GM03348 (cell line): ENCODE measurements at places on chromosomes 5 and 9.

- no peak for DNase-seq
Measured at GRCh38 chr9:115941561-115942315, 211.9 kb upstream of the PAPPA start.

- DNase-seq = no peak
Measured at GRCh38 chr5:154937186-154937717, 759 bp downstream of the GEMIN5 start.

DNA sequence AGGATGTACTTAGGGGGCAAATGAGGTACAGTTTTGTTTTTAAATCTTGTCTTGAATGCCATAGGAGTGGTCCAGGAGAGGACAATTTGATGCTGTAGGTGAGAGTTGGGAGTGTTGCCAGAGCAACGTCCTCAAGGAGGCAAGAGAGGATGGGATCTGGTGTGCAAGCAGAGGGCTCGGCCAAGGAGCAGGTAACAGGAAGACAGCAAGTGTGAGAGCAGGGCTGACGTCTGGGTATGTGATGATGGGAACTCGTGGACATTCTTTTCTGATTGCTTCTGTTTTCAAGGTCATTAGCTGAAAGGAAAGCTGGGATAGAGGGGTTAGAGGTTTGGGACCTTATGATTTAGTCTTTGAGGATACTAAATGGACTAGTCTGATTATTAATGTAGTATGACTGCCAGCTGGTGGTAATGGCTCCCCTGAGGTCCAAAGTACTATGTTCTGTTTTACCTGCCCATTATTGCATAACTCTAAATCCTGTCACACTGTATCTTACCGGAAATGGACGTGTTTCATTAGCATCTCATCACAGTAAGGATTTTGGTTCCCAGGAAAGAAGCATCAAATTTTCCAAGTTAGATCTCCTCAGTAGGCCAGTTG is 15.4 kb downstream of the GNPDA1 start:
- no peak for DNase-seq

- peak; percentile 70 for DNase-seq
Measured at GRCh38 chr5:93163010-93163663, 417.9 kb downstream of the NR2F1-AS1 start.

GRCh38 chr9:114004221-114004716 is 73.8 kb downstream of the AMBP start:
- no peak for DNase-seq

DNA sequence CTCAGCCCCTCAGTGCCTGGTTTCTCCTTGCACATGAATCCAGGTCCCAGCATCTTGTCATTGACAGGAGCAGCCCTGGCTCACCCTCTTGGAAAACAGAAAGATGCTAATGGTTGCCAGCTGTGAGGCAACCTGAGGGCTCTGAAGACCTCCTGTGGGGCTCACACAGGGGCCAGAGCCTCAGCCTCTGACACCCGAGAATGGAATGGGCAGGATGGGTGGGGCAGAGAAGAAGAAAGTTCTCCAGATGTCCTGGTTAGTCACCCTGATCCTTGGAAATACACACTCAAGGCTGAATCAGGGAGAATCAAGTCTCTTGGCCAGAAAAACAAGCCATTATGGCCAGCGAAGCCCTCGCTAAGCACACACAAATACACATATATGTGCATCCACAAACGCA is 32.3 kb upstream of the SPATA31E1 start:
- peak; percentile 84 for DNase-seq

DNA sequence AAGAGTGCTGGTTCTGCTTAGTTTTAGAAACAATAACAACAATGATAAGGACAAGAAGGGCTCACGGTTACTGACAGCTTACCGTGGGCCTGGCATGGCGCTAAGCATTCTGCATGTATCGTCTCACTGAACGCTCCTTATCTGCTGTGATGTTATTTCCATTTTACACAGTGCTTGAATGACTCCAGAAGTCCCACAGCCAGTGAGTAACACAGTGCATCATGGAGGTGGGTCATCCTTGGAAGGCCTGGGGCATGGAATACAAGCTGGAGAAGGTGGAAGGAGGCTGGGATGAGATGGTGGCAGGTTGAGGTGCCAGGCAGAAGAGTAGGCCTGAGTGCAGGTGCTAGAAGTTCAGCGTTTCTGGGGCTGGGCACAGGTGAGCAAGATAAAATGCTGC is 36.5 kb upstream of the FAT2 start:
- DNase-seq = no peak

GRCh38 chr5:161548487-161549094 is 2.1 kb upstream of the GABRB2 start:
- peak; percentile 4 for DNase-seq

DNA sequence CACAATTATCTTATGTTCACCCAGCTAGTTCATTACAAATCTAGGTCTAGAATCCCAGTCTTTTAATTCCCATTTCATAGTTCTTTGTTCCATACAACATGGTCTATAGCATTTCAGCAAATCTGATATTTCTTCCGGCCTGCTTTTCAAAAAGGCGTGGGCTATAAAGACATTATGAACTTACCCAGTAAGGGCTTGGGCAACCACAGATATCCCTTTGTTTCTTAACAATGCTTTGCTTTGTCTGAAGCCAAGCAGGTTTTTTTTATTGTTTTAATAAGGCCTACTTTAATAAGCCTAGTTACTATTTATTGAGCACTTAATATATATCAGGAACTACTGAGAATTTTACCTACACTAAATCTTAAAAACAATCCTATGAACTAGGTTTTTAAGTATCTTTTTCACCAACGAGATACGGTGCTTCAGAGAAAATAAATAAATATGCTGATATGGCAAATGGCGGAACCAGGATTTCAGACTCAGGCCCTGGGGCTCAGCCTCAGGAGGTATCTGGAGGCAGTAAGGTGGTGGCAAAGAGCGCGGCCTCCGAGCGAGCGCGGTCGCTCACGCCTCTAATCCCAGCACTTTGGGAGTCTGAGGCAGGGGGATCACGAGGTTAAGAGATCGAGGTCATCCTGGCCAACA is 29.7 kb downstream of the PCA3 start:
- DNase-seq = no peak

DNA sequence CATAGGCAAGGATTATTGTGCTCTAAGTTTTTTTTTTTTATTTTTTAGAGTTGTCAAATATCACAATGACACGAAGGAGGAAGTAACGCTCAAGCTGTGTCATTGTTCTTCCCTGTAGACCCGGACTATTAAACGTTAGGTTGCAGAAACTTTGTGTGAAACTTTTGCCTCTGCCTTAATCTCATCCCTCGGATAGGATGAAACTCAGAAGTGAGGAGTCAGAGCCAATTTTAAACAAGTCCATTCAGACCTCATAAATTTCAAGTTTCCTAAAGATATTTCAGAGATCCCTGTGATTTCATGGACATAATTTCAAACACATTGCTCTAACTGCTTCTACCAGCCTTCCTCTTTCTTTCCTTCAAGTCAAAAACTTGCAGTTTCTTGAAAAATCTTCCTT is 98.7 kb upstream of the C6 start:
- no peak for DNase-seq

DNA sequence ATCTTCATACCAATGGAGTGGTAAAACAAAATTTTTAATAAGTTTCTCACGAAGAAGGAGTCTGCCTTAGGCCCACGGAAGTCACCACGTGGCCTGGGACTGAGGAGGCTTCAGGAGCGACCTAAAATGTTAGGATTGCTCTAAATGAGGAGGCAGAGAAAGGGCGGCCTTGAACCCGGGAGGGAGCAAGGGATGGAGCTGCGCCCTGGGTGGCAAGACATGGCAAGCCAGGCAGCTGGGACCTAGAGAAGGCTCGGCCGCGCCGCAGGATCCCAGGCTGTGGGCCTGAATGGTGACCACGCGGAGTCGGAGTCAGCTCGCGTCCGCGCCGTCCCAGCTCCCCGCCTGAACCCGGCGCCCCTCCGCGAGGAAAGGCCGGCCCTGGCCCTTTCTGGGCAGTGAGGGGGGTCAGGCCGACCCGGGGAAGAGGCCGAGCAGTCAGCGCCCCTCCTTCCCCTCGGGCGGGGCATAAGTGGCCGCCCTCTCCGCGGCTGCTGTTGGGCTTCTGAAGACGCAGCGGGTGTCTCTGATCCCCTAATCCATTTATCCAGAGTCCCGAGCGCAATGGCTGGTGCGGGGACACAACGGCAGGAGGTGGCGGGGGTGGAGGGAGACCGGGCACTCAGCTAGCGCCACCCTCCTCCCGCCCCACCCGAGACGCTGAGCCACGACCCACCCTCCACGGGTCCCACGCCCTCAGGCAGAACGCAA is 10.6 kb downstream of the IRX1 start:
- DNase-seq = peak; percentile 37

DNA sequence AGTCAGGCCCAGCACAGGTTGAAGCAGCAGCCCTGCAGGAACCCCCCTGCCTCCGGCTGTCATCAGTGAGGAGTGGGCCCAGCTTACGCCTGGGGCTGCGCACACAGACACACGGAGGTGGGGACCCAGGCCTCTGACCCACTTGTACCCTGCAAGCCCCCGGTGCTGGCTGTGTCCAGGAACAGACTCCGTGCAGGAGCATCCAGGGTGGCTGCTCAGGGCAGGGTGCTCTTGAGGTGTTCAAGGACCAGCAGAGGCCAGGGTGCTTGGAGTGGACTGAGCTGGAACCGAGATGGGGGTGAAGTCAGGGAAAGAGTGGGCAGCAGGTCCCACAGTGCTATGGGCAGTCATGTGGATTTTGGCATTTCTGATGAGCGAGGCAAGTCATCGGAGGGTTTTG is 199.5 kb downstream of the CACNA1B start:
- no peak for DNase-seq

DNA sequence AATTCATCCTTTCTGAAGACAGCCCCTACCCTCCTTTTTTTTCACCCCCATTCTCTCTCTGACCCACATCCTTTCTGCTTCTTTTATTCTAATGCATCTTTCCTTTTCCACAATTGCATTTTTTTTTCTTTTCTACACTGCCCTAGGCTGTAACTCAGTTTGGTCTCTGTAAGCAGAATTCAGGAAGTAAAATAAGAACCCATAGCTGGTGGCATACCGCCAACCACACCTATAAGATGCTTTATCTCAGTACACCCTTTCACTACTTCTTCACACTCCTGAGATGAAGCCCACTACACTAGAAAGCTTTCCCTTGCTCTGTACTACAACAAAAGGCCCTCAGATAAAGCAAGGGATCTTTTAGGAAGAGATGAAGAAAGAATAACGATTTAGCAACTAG is 16.1 kb upstream of the TSSK1B start:
- no peak for DNase-seq

- no peak for DNase-seq
Measured at GRCh38 chr5:123425431-123425830, 2.2 kb upstream of the CEP120 start.

GRCh38 chr9:110443146-110443865 is 105.6 kb upstream of the TXNDC8 start:
- DNase-seq = peak; percentile 68

DNA sequence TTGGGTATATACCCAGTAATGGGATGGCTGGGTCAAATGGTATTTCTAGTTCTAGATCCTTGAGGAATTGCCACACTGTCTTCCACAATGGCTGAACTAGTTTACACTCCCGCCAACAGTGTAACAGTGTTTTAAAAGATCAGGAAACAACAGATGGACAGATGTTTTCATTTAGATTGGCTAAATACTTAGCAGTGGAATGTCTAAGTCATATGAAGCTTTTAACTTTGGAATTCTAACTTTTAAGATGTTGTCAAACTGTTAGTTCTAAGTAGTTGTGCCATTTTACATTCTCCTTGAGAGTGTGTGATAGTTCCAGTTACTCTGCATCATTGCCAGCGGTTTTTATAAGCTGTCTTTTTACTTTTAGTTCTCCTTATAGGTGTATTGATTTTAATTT is 688.8 kb downstream of the SEMA5A start:
- peak; percentile 30 for DNase-seq

DNA sequence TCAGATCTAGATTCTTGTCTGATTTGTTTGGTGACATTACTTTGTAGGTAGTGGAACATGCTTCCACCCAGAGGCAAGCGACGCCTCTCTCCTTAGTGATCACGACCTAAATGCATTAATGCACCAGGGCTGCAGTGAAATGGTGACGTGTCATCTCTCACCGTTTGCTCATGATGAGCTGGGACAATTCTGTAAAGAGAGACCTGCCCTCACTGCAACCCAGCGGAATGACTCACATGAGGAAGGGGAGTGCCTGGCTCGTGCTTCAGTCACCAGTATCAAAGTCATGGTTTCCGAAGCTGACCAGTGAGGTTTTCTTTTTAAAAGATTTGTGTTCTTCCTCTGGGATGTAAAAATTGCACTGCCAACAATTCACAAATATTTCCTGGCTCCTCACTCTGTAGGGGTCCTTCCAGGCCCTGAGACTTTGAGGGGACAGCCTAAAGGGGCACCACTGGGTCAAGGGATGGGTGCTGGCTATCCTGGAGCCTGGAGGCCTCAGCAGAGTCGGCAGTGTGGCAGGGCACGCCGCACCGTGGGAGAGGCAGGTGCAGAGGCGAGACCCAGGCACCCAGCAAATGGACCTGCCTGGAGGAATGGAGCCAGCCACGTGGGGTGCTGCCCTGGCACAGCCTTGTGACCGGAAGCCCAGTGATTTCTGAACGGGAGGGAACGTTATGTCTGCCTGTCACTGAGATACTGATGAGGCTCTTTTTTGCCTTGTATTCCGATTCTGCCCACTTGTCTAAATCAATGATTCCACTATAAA is 17.3 kb downstream of the QSOX2 start:
- peak; percentile 47 for DNase-seq

DNA sequence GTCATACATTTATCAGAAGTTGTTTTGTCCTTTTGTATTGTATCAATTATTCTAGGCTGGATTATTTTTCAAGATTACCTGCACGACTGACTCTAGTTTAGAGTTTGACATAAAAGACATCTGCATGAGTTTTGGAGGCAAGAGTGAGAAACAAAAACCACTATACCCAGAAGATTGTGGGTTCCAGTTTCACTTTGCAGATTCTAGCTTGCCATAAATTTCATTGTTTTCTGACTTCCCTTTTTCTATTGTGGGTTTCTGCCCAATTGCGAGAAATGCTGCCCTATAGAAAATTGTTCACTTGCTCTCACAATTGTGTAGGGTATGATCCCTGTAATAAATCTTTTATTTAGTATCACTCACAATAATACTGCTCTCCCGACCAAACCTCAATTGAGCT is 1043.4 kb upstream of the CDH10 start:
- DNase-seq = no peak

- peak; percentile 98 for DNase-seq
Measured at GRCh38 chr5:5421961-5422818, at the start of gene ICE1. ICE1 (plus strand) TSS chr5:5422677; CDS start chr5:5422916, 239 bp downstream.

DNA sequence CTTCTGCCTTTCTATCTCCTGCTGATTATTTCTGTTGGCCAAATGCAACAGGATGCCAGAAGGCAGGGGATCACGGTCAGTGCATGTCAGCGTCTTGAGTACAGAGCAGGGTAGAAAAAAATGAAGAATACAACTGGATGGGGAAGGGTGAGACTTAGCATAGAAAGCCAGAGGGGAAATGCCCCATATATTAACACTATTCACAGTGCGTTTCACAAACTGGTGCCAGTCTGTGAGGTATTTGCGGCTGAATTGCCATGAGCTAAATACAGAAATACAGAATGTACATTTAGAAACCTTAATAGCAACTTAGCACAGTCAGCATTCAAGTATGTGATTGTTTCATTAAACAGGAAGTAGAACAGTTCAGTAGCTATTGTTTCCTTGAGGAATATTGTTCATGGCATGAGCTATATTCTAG is 31.0 kb upstream of the SLC1A3 start:
- DNase-seq = peak; percentile 30

- no peak for DNase-seq
Measured at GRCh38 chr5:93726595-93726994, 14.8 kb downstream of the POU5F2 start.

- DNase-seq = peak; percentile 93
Measured at GRCh38 chr9:127555840-127556820, 55.9 kb upstream of the STXBP1 start.
